ENCODE measurements at places on chromosomes 6 and 20. TPM values are rescaled to one million over a fixed set of nuclear protein-coding genes. Genes with fewer than 3 reads are reported as not detected.

Gene GNMT
- total RNA-seq, result not detected

Gene HLA-DQB2
- not detected for total RNA-seq

Gene COL11A2
- total RNA-seq, result 0.07 TPM

Gene EFCAB8
- not detected for total RNA-seq

Gene FOXQ1
- total RNA-seq, result not detected

Gene GPLD1
- total RNA-seq, result under 0.01 TPM

Gene SLC17A3
- total RNA-seq, result not detected

Measured in mammary microvascular endothelial cell (primary cell).